Metanephros (tissue), 2 donors: ENCODE measurements at places on chromosomes 2 and 18. TPM values are rescaled to one million over a fixed set of nuclear protein-coding genes. Genes with fewer than 3 reads are reported as not detected.

The ALK gene
- 0.29 TPM for total RNA-seq

The RETREG2 gene
- 64.3 TPM for total RNA-seq

The MRO gene
- total RNA-seq, result 1.2 TPM

The PPP1R1C gene
- 1.7 TPM for total RNA-seq

The SLC9A4 gene
- total RNA-seq, result 12.9 TPM

The GPR45 gene
- not detected for total RNA-seq

The LYPD6 gene
- total RNA-seq, result 13.4 TPM

The C2orf74 gene
- total RNA-seq, result 8.2 TPM

The MAPK4 gene
- 5.1 TPM for total RNA-seq

The NT5DC4 gene
- not detected for total RNA-seq

The HOXD4 gene
- 48.2 TPM for total RNA-seq

The HTR2B gene
- total RNA-seq, result 16.9 TPM

The AQP12B gene
- total RNA-seq, result 0.58 TPM
